ENCODE measurements at places on chromosomes 5 and 9.

DNA sequence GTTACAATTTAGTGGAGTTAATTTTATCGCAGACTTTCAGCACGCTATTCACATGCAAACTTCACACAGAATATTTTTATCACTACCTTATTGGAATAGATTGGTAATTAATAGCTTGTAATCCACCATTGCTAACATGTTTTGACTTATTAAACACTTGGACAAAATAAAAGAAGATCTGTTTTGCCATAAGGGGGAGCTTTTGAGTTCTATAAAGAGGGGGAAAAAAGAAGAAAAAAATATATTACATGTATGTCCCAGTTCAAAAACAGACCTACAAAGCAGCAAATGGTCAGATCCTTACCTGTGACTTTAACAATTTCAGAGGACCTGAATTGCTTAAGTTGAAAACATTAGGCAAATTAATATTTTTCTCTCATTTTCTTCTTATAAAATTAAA lies 1.2 kb upstream of the PAPPA start:
- no peak for DNase-seq

GRCh38 chr5:17463653-17464052 lies 34.4 kb upstream of the TAF11L2 start:
- no peak for DNase-seq

GRCh38 chr9:82168585-82168984 lies 180.0 kb downstream of the SPATA31D1 start:
- DNase-seq: no peak

DNA sequence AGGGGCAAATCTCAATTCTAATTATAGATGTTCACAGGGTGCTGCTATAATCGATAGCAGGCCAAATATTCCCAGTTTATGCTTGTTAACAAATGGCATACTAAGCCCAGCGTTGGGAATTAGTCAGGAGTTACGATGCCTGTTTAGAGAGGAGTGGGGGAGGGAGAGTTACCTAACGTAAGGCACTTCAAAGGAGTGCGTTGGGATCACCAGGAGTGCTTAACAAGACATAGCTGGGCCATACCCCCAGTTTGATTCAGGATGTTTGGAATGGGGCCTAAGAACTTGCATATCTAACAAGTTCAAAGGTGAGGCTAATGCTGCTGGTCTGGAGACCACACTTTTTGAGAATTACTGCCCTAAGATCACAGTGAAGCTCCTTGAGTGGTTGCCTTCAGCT lies 14.5 kb upstream of the SRP19 start:
- no peak for DNase-seq

DNA sequence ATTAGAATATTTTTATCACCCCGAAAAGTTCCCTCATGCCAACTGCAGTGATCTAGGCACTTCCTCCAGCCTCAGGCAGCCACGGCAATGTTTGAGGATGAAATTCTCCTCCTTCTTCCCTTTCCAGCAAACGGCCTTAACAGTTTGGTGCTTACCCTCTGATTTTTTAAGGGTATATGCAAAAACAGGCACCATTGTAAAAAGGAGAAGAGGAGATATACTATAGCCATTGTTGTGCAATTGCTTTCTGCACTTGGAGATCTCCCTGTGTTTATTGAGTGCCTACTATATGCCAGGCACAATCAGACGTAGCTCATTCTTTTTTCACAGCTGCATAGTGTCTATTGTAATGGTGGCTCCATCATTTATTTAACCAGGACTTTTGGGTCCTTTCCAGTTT lies 29.4 kb downstream of the GSN start:
- no peak for DNase-seq

DNA sequence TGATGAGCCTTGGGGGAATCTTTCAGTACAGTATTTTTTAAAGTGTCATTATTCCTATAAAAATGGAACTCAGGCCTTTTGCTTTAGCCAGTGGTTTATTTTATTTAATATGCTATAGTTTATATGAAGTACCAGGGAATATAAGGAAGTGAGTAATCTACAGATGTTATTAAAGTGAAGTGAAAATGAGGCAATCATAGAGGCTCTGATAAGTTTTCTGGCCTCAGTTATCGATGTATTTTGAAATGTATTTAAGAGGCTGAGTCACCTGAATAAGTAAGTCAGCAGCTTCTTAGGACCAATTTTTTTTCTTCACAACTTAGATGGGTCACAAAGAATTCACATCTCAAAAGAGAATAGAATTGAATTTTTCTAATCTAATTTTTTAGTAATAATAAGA lies 829.0 kb downstream of the DNAH5 start:
- no peak for DNase-seq

GRCh38 chr9:101030086-101030391 lies 1.5 kb downstream of the PLPPR1 start:
- DNase-seq: no peak

DNA sequence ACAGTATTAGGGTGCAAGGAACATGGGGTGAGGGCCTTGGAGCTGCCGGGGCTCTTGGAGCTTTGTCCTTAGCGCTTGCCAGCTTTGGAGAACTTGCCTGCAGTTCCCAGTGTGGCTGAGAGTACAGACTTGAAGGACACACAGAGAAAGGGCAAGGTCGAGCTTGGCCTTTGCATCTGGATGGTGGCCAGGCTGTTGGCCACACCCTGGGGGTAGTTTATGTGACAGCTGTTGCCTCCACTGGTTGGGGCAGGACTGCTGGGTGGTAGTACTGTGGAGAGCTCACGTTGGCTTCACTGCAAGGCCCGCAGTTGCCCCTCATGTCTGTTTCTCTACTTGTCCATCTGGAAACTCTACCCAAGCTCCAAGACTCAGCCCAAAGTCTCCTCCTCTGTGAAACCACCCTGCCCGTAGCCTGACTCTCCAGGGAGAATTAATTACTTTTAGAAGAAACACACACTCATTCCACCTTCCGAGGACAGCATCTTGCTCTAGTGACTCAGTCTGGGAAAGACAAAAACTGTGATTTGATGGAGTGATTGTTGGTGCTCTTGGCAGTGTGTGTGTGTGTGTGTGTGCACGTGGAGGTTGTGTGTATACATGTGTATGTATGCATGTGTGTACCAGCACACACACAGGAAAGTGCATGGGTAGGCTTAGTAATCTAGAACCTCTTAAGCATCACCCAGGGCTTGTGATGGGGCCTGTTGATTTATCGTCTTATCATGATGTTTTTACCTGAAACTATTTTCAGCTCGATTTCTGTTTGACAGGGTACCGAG lies 57.8 kb downstream of the TENT4A start:
- no peak for DNase-seq

GRCh38 chr5:135995976-135996375 lies 32.8 kb upstream of the TGFBI start:
- no peak for DNase-seq

GRCh38 chr5:54799645-54800044 lies 185.7 kb downstream of the ESM1 start:
- DNase-seq: no peak

DNA sequence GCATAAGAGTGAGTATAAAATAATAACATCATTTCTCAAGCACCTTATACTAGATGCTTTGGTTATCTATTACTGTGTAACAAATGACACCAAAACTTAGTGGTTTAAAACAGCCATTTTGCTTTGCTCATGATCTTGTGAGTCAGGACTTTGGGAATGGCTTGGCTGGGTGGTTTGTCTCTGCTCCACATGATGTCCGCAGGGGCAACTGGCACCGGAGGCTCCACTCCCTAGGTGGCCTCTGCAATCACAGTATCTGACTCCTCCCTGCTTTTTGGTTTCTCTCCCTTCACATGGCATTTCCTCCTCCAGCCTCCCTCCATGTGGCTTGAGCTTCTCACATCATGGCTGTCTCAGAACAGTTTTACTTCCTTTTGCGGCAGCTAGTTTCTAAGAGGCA lies 259.5 kb downstream of the GAS1 start:
- no peak for DNase-seq

DNA sequence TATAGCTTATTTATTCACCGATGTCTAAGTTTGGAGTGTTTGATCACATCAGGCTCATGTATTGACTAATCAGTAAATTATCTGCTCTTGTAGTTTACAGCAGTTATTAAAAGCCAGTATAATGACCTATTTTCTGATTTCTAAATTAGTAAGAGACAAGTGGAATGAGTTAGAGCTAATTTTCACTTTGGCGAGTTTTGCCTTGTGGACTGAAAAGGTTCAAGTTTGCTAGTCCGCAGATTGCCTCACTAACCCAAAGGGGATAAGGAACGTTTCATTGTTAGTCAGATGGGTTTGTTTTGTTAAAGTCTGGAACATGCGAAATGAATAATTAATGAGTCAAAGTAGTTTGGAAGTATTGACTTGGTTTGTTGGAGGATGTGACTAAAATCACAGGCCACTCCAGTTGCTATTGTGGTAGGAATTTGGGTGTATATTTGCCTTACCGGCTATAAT lies 40.1 kb downstream of the SMARCA2 start:
- no peak for DNase-seq

DNA sequence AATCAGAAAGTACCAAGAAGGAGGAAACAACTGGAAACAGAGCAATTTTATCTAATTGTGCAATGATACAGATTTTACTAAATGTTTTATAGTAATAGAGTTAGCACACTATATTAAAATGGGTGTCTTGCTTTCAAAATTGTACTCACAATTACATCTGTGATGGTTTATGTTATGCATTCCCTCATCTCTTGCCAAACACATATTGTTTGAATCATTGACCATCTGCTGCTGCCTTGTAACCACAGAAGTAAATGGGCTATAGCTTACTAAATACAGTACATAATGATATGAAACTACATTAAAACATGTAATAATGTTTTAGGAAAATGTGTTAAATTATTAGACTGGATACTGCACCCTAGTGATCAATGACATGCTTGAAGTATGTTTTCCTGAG lies 158.1 kb downstream of the SLC25A46 start:
- no peak for DNase-seq

GRCh38 chr5:119476341-119476740 lies 24.0 kb downstream of the HSD17B4 start:
- no peak for DNase-seq

GRCh38 chr9:69047371-69047770 lies 11.8 kb downstream of the FXN start:
- DNase-seq: no peak

DNA sequence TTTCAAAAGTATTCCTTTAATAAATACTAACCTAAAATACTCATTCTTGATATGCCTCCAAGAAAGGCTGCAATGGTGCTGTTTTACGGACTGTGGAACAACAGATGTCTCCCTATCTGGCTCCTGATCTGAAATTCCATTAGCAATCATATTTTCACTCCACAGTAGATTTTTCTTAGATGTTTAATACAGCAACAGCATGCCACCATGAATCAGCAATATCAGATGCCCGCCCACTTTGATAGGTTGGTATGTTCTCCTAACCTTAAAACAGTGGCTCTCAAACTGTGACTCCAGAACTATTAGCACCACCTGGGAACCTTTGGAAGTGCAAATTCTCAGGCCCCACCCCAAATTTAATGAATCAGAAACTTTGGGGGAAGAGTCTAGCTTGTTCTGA lies 110.2 kb downstream of the MLLT3 start:
- no peak for DNase-seq

DNA sequence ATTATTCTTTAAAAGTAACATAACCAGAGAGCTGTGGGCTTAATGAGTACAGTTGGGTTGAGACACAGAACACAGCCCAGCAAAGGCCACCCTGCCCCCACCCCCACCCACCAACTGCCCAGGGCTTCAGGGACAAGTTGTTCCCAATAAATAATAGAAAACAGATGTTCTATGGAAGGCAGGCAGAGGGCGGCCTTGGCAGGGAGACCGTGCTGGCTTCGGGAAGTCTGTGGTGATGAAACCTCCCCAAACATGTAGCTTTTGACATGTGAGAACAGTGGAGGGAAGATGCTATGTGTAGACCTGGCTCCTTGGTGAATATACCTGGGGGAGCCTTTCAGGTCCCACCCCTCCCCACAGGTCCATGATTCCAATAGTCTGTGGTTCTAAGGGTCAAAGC lies 10.0 kb downstream of the TRAF1 start:
- no peak for DNase-seq

DNA sequence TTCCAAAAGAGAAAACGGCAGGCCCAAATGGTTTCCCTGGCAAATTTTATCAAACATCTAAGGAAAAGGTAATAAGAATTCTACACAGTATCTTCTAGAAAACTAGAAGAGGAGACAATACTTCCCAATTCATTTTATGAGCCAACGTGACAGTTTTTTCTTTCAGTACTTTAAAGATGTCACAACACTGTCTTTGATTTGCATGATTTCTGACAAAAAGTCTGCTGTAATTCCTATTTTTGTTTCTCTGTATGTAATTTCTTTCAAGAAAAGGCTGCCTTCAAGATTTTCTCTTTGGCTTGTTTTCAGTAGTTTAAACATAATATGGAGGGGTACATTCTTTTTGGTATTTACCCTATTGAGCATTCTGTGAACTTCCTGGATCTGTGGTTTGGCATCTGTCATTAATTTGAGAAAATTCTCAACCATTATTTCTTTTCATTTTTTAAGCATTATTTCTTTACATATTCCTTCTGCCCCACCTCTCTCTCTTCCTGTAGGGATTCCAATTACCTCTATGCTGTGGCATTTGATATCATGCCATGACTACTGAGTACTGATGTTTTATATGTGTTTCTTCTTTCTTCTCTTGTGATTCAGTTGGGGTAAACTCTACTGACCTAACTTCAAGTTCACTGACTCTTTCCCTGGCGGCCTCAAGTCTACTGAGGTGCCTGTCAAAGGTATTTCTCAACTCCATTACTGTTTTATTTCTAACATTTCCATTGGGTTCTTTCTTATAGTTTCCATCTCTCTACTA lies 32.2 kb downstream of the ANKS6 start:
- DNase-seq: no peak

DNA sequence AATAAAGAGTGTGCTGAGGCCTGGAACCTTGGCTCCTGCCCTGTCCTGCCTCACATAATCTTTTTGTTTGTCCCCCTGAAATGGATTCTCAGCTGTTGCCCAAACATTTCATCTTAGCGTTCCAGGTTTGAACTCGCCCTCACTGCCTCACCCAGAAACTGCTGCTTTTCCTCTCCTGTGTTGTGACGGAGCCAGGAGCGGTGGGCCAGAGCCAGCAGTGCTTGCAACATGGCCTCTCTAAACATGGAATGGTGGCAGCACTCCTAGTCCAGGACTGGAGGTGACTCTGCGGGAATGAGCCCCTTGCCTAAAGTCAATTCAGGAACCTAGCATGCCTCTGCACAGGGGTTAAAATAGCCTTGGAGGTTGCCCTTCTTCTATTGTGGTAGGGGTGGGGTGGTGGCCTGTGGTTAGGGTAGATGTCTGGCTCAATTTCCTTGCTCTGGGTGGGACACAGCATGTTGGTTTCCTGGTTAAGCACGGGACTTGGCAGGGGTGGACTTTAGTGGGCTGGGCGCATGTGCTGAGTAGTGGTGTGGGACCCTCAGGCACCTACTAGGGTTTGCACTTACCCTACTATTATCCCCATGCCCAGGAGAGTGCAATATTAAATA lies 101.6 kb downstream of the SLC25A46 start:
- no peak for DNase-seq

GRCh38 chr5:16809395-16810207 lies 126.5 kb downstream of the MYO10 start:
- no peak for DNase-seq

All from stimulated activated naive B cell treated with anti-CD40 and anti-IgM and Interleukin-4, amounts not matched to agents 10 μg/mL and 1 μg/mL and 100 μg/mL, for 72 hours (primary cell).